ENCODE measurements at places on chromosomes 12 and 14.

DNA sequence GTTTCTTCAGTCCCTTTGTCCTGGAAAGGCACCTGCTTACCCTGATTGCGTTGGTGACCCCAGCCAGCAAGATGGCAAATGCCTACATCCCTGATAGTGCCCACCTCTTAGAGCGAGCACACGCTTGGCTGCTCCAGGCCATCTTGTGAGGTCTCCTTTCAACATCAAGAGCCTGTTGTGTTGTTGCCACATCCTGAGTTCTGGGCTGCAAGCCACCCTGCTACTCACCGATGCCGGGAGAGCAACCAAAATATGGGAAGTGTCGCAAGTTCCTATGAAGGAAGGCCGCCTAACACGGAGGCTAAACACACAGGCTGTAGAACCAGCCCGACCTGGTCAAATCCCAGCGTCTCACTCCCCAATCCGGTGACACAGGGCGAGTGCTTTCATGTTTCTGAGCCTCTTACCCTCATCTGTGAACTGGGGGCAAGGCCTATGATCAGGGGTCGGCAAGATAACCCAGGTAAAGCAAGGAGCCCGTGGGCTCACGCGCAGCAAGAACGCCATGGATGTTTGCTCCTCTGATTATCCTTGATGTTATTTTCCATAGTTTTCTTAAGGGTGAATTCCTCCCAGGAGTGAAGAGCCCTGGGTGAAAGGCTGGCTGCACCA is 98.4 kb downstream of the LGMN start:
- DNase-seq: no peak

DNA sequence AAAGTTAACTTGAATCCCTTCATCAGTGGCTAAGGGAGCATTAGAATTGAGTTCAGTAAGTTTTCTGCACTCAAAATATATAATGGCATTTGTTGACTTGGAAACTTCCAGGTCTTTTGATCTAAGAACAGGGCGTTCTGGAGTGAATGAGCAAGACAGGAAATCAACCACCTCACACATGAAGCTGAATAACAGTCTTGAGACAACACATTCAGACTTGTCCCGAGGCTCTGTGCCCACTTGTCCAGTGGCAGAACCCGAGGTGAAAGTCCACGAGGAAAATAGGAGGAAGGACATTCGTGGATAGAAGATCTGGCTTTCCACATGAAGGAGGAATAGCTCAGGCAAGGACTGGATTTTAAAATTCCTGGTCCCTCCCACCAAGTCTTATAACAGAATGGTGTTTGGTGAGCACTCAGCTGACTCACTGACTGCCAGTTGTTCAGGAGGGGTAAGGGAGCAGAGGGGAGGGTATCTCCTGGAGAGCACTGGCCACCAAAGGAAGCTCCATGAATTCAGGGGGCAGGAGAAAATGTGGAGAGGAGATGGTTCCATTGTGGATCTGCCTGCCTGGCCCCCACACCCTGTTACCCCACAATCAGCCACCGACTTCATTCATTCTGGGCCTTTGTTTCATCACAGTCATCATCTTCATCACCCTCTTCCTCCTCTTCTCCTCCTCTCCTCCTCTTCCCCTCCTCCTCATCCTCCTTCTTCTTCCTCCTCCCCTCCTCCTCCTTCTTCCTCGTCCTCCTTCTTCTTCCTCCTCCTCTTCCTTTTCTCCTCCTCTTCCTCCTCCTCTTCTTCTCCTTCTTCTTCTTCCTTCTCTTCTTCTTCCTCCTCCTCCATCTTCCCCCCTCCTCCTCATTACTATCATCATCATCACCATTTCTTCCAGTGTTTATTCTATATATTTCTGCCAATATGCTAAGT is 620.1 kb downstream of the MED13L start:
- no peak for DNase-seq

DNA sequence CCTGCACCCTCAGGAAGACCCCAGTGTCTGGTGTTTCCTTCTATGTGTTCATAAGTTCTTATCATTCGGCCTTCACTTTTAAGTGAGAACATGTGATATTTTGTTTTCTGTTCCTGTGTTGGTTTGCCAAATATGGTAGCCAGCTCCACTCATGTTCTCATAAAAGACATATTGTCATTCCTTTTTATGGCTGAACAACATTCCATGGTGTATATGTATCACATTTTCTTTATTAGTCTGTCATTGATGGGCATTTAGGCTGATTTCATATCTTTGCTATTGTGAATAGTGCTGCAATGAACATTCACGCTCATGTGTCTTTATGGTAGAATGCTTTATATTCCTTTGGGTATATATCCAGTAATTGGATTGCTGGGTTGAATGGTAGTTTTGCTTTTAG is 645.1 kb downstream of the SLC16A7 start:
- DNase-seq: no peak

DNA sequence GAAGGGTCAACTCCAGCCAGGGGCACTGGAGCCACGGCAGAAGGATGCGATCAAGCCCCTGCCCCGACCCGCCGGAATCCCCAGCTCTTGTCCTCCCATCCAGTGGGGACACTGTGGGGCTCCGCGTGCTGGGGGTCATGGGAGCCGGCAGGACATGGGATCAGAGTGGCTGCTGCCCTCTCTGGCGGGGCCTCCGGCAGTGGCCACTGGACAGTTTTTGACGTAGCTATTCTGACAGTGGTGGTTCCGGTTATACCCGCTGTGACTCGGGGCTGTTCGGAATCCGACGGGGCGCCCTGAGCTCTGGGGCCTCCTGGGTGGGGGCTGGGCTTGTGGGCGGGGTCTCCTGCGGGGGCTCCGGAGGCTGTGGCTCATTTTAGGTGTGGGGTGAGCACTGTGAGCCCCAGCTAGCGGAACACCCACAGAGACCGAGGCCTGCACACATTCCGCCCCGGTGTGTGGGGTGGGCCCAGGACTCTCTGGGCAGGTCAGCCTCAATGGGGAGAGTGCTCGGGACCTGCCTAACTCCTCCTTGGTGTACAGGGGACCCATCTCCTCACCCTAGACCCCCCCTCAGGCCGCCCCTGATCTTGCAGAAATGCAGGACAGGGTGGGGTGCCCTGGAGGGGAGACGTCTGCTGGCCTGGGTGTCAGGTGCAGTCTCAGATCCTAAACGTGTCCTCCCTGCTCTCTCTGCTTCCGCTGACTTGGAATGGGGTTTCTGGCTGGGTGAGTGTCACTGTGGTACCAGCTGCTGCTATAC is 374.2 kb downstream of the TMEM121 start:
- no peak for DNase-seq

DNA sequence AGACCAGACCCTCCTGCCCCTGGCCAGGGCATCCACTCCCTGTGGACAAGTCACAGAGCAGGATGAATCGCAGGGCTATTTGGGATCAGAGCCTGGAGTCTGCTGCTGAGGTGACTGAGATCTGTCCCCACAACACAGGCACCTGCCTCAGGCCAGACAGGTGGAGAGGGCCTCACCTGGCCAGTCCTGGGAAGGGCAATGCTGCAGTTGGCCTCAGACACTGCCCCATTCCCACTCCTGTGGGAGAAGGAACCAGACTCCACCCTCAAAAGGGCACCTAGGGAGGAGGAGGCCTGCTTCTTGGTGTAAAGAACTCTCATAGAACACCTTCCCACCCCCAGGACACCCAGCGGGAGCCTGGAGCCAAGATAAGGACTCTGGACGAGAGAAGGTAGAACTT is 48.3 kb upstream of the PLEKHG6 start:
- DNase-seq: no peak

DNA sequence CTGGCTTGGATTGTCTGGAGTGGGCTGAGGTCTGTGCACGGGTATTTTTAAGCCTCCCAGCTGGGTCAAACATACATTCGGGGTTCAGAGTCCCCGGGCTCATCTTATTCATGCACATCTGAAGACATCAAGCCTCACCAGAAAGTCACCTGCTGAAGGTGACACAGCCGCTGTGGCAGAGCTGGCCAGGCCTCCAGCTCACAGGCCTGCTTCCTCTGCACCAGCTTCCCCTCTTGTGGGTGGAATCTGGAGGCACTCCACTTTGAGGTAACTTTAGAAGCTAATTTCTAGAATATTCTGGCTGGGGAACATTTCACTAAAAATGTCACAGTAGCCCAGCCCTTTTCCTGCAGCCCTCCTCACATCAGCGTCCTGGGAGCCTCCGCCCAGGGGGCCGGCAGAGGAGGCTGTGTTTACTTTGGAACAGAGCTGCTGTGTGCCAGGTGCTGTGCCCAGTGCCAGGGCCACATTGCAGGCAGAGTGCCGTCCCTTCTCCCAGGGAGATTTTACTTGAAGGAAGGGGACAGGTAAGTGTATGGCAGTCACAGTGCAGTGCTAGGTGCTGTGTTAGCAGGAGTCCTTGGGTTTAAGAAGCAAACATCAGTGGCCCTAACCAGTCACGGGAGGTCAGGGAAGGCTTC is 62.2 kb downstream of the TSPAN11 start:
- DNase-seq: no peak

DNA sequence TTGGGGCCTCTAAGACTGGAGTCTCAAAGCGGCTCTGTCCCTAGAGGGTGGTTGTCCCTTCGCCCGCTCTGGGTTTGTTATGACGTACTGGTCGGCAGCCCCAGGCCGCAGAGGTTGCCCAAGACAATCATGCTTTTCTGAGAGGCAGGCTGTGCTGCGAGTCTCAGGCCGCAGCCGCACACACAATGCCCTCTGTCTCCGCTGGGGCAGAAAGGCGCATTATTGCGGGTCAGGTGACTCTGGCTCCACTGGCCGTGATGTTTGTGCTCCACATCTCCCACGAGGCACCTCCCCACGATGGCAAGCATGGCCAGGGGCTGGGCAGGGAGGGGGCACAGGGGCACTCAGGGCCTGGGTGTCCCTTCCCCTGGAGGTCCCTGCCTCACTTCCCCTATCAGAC is 21.0 kb upstream of the PLEKHG3 start:
- no peak for DNase-seq

DNA sequence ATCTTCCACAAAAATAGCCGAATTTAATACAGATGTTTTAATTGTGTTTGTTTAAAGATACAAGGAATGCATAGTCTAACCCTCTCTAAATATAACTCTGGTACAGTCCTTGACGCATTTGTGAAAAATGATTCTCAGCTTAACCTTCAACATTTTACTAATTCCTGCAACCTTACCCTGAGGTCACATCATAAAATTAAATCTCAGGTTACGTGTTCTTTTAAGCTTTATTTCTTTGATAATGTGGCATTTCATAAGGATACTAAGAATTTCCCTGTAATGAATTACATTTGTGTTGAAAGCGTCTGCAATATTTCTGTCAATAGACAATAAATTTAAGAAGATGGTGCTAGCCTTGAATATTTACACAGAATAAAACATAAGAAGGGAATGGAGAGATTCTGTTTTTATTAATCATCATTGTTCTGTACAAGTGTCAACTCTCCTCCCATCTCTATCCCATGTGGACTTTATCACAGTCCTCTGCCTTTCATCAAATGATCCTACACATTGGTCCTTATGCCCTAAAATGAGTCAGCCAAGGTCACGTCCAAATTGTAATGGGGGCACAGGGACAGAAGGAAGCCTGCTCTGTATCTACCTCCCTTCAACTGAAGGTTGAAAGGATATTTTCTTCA is 769.3 kb upstream of the FLRT2 start:
- DNase-seq: no peak

GRCh38 chr14:43735932-43736331 is 771.2 kb downstream of the FSCB start:
- DNase-seq: no peak

DNA sequence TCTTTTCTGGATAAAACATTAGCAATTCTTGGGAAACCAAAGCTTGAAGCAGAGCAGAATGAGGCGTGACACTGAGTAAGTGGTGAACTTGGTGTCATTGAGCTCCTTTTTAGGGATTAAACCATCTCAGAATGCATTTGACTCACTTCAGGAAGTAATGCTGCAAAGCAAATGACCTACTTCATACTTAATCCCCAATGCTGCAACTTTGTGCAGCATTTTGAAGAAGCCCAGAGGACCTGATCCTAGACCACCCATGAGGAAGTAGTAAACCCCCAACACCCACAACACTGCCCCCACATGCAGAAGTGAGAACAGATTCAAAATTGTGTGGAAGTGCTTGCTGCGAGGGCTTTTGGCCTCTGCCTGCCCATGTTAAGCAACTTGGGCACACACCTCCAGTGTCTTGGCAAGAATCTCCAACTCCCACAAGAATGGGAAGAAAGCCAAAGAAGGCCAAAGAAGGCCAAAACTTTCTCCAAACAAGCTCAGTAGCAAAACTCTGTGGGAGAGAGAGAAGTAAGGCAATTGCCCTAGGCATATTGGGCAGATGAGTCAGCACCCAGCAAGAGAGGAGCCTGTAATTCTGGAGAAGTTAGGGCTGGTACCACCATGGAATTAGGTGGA is 69.2 kb upstream of the ETV6 start:
- no peak for DNase-seq

DNA sequence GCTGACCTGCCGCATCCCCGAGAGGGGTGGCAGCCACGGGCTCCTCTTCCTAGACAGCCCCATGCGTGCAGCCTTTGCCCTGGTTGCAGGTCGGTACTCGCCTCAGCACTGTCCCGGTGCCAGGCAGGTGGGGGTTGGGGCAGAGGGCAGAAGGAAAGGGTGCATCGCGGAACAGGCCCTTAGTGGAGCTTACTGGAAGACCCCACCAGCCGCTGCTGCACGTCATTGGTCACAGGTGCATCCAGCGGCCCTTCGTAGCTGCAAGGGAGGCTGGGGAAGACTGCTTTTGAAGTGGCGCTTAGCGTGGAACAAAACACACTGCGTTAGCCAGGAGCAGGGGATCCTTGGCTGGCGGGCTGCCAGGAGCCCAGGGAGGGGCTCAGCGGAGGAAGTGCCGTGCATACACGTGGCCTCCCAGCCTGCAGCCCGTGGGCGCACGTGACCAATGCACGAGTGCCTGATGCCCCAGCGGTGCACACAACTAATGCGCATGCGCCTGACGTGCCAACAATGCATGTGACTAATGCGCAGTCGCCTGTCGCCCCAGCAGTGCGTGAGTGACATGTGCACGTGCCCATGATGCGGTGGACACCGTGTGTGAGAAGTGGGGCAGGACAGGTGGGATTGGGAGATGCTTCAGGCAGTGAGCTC is 5.0 kb upstream of the EP400 start:
- DNase-seq: no peak

DNA sequence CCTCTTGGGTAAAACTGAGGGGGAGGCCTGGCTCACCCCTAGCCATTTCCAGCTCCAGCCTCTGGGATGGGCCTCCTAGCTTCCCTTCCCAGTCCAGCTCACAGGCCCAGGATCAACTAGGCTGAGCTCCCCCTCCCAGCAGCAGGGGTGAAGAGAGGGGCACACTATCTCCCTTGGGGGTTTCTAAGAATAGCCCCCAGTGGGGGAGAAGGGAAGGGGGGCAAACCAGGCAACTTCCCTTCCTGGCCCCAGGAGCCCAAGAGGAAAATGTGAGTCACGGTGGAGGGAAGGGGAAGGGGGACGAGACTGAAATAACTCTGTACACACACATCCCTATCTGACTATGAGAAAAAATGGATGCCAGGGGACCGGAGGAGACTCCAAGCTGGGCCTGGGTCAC is 9.0 kb downstream of the ADCY6 start:
- no peak for DNase-seq

GRCh38 chr14:94681300-94682060 is 69.3 kb downstream of the SERPINA3 start:
- no peak for DNase-seq

Measured in GOT3 (cell line).